ENCODE measurements at places on chromosomes 13 and 19.

- no peak for DNase-seq
These were observed 179.8 kb downstream of the FOXO1 start for GRCh38 chr13:40486518-40487163.

GRCh38 chr19:35718345-35719041 is 690 bp downstream of the KMT2B start:
- DNase-seq: peak; percentile 11

DNA sequence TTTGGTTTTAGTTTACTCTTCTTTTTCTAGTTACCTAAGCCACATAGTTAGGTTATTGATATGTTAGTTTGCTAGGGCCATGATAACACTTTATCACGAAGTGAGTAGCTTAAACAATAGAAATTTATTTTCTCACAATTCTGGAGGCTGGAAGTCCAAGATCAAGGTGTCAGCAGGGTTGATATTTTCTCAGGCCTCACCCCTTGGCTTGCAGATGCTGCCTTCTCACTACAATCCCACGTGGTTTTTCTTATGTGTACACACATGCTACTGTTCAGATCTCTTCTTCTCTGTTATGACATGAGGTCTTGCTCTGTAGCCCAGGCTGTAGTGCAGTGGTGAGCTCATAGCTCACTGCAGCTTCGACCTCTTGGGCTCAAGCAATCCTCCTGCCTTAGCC is 7.8 kb upstream of the URI1 start:
- no peak for DNase-seq

DNA sequence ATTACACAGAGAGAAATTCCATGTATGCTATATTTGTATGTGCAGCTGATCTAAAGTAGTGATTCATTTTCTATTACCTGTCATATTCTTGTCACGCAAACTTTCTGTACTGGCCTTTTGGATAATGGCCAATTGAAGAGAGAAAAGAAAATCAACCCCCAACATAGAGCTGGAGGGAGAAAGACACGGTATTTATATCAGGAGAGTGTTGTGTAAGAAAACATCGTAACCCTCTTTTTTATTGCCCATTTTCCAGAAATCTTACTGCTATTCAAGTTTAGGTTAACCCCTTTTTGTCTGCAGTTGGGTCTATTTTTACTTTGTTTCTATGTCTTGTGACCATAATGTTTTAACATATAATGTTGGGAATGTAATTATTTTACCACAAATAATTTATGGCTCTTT is 27.9 kb downstream of the DGKH start:
- no peak for DNase-seq

- DNase-seq: no peak
These were observed 1044.8 kb upstream of the SLC10A2 start for GRCh38 chr13:104111031-104111430.

- no peak for DNase-seq
These were observed 274.8 kb downstream of the TSHZ3 start for GRCh38 chr19:31074199-31075125.

- no peak for DNase-seq
These were observed 74.8 kb downstream of the ABCC4 start for GRCh38 chr13:95226476-95226875.

DNA sequence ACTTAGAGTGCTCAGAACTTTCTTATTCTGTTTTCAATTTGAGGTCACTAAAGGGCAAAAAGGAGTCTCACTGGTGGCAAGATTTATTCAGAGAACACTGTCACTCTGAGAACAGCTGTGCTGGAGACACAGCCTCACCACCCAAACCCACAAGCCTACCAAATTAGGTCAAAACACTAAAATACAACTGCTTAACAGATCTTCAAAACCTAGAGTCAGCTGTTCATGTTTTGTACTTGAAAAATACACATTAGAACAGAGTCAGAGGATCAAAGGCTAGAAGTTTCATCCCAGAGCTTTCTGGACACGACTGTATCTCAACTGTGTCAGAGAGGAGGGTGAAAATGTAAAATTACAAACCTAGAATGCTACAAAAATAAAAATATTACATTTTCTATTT is 89.3 kb downstream of the MIPEP start:
- no peak for DNase-seq

- no peak for DNase-seq
These were observed 1.3 kb downstream of the SELENOV start for GRCh38 chr19:39516270-39516669.

GRCh38 chr13:73809561-73809960 is 324.6 kb downstream of the KLF12 start:
- no peak for DNase-seq
